ENCODE measurements at places on chromosomes 12 and 14.

DNA sequence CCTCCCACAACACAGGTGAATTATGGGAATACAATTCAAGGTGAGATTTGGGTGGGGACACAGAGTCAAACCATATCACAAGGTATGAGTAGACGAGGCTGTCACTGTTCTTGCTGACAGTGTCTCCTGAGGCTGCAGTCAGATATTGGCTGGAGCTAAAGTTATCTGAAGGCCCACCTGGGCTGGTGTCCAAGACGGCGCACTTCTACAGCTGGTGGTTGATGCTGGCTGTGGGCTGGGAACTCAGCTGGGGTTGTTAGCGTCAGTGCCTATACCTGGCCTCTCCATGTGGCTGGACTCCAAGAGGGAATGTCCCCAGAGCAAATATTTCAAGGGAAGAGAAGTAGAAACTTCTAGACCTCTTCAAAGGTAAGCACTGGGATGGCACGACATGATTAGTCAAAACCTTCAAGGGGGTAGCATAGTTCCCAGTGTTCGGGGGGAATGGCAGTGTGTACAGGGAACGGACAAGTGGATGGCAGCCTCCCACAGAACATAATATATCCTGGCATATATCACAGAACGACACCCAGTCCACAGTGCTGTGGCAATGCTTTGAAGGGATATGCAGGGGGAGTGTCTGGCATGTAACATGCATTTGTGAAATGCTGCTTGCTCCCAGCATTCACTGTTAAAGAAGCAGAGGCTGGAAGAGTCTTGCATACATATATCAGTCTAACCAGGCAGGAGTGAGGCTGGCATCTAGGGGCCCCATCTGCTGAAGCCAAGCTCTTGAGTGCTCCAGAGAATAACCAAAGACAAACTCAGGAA is 126.7 kb upstream of the RFLNA start:
- no peak for DNase-seq

GRCh38 chr14:101977311-101978071 is 13.1 kb downstream of the DYNC1H1 start:
- DNase-seq, result no peak

DNA sequence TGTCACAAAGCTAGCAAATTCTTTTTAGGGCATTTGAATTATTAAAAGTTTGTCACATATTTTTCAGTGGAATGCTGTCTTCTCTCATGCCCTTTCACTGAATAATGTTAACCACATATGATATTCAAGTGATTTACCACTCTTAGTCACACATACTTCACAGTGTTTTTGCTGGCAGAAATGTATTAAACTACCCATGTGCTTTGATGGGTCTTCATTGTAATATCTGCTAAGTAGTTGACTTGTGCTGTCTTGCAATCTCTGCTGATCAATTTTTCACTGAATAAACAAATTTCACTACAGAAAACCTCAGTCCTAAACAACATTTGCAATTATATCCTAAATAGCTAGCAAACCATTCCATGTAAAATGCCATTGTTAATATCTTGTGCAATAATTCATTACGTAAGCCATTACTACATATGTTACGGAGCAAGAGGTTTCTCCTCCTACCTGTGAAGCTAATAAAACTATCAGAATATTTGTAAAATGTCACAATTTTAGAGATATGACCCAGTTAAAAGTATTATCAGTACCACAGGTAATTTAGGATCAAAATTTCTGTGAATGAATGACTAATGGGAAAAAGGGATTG is 64.6 kb upstream of the LMO3 start:
- DNase-seq, result no peak

GRCh38 chr14:99507860-99508640 is 26.8 kb downstream of the CCNK start:
- no peak for DNase-seq

DNA sequence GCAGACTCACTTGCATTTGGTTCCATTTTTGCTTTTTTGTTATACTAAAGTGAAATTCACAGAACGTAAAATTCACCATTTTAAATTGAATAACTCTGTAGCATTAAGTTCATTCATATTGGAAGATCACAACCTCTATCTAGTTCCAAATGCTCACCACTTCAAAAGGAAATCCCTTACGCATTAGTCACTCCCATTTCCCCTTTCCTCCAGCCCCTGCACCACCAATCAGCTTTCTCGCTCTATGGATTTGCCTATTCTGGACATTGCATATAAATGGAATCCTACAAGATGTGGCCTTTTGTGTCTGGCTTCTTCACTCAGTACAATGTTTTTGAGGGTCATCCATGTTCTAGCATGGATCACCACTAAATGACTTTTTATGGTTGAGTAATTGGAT is 294.5 kb downstream of the KSR2 start:
- no peak for DNase-seq

DNA sequence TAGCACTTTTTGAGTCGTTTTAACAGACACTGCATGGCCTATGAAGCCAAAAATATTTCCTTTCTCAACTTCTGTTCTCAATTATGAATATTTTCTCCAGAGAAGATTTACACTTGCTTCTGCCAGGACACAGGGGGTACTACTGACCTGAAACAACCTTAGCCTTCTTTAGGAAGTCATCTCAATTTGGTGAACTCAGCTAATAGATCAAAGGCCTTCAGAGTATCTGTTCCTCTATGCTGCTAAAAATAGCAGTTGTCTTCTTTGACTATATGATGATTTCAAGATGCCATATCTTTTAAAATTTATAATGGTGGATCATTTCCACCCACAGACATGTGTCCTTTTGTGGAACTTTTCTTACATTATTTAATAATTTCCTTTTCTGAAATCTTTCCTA is 14.0 kb upstream of the NDUFA12 start:
- no peak for DNase-seq

Data from stimulated activated CD8-positive, alpha-beta memory T cell treated with anti-CD3 and anti-CD28 coated beads, Interleukin-2, amount 100 ng/mL, for 48 hours (primary cell).